ENCODE measurements at places on chromosomes 16 and 17.
A peak's percentile ranks its signal among the peaks of the same experiment; 100 is the strongest.

DNA sequence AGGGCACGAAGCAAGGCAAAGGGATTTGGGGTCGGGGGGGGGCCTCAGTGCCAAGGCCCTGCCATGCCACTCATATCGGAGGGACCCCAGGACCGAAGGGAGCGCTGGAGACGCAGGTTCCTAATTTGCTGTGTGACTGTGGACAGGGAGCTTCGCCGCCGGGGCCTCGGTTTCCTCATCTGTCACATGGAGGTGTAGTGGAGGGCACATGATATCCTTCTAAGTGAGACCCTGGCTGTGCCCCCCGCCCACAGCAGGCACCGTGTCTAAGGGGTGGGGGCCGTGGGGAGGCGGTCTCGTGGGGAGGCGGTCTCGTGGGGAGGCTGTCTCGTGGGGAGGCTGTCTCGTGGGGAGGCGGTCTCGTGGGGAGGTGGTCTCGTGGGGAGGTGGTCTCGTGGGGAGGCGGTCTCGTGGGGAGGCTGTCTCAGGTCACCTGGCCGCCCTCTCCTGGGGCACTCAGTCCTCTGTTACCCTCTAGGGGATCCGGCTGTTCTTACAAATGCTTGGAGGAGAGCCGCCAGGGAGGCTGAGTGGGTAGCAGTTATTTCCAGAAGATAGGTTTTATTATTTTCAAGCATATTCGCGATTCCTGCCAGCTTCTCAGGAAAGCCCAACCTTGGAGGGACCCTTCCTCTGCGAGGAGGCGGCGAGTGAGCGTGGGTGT is 205.0 kb downstream of the NTN1 start:
- DNase-seq: no peak

- no peak for DNase-seq
These were observed 282.6 kb upstream of the IRX3 start for GRCh38 chr16:54568906-54569807.

DNA sequence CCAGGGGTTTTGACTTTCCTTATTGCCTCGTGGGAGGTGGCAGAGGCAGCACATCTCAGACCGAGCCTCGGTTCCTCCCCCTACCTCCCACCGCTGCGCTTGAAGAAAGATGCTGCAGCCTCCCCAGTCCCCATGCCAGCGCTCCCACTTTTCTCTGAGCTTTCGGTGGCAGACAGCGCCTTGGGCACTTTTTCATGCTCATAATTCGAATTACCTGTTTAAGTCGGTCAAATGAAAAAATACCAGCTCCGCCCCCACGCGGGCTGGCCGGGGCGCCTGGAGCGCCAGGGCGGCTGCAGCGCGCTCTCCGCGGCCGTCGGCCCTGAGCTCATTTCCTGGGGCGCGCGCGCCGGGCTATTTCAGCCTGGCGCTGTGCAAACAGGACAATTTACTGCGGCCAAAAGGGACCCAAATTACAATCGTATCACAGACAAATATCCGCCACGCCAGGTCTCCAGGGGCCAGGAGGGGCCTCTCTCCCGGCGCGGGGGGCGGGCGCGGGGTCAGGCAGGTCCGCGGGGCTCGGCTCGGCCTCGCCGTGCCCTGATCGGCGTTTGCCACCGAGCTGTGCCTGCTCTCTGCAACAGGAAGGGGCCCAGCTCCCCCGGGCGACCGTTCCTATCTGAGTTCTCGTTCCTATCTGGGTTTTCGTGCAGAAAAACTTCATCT is 45.0 kb downstream of the SOST start:
- DNase-seq: no peak

DNA sequence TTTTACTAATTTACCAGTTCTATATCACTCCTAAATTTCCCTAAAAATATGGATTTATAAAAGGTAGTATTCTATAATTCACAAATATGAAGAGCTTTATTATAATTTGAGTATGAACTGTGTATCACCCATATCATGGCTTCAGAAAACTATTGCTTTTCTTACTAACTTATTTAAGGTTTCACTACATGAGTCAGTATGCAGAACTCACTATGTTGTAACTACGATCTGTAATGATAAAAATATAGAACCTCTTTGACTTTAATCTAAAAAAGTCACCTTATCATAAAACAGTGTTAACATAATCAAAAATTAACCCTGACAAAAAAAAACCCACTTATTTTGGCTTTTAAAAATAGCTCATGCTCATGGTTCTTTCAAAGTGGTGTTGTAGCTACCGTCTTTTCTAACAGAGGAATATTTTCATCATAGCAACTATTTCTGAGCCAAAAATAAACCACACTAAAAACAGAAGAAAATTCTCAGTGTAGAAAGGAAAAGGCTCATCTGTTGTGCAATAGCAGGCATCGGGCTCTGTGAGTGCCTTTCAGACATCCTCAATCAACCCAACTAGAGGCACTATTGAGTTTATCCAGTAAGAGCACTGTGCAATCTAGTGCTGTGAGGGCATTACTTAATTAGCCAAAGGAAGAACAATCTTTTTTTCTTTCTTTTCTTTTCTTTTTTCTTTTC is 42.1 kb downstream of the ITGAM start:
- no peak for DNase-seq

- no peak for DNase-seq
These were observed 2.7 kb upstream of the HES7 start for GRCh38 chr17:8126491-8127066.

- peak; percentile 87 for DNase-seq
These were observed 13.7 kb downstream of the PITPNC1 start for GRCh38 chr17:67390646-67391361.

DNA sequence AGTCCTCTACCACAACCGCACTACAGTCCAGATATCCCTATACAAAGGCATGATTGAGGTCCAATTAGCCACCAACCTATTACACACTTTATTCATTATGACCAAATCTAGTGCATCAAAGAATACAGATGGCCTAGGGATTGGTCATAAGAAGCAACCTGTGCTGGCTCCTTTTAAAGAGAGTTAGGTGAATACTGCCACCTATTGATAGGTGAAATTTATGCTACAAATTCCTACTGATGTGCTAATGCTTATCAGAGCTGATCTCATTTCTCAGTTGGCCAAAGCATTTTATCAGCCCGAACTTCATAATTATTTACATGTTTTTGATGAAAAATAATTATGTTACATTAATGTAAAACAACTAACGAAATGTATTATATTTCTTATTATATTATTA is 166.3 kb downstream of the ANKFN1 start:
- no peak for DNase-seq

DNA sequence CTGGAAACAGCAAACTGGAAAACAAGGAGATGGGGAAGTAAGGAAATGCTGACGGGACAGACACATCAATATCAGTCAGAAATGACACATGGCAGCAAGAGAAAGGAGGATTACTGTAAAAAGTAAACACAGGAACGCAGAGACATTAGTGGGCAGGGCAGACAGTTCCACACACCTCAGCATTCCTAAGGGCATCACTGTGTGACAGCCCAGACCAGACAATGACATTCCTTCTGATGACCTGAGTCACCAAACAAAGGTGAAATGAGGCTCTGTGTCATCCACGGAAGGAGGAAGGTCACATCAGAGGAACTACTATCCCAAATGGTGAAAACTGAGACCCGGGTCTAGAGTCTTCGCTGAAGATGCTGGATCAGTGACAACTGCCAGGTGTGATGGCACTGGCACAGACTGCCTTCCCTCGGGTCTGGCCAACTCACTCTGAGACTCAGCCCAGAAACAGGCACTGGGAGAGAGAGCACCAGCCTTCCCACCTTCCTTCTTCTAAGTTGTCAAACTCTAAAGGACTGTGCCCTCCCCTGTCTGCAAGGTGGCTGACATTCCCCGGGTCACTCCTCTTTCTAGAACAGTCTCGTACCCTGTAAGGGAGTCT is 36.7 kb downstream of the TK2 start:
- no peak for DNase-seq

DNA sequence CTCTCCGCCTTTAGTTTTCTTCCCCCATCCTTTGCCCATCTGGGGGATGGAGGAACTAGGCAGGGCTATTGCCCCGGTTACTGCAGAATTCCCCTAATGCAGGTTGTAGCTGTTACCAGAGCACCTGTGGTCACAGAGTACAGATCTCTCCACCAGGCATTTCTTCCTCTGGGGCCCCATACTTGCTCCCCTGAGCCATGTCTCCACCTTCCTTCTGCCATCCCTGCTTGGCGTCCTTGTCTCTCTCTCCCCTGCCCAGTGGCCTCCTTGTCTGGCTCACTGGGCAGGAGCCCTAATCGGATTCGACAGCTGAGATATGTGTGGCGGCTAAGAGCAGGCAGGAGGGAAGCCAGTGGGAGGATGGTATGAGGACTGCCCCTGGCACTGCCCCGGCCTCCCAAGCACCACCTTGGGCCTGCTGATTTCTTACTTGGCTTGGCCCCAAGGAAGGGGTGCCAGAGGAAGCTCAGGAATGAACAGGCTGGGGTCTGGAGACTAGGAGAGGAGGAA is 2.0 kb downstream of the RARA start:
- DNase-seq: no peak

- no peak for DNase-seq
These were observed 8.0 kb downstream of the FLYWCH1 start for GRCh38 chr16:2919511-2920255.

DNA sequence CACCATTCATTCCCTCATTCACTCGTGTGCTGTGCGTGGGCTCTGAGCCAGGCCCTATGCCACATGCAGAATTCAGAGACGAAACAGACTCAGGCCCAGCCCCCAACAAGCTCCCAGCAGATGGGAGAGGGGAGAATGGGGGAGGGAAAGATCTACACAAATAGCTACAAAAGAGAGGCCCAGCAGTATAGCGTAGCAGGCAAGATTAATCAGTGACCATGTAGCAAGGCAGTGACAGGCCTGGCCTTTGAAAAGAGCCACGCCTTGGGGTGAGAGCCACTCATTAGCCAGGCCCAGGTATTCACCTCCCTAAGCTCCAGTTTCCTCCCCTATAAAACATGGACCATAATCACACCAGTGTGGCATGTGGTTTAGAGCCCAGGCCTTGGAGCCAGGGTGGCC is 16.4 kb upstream of the KRT19 start:
- DNase-seq: no peak

DNA sequence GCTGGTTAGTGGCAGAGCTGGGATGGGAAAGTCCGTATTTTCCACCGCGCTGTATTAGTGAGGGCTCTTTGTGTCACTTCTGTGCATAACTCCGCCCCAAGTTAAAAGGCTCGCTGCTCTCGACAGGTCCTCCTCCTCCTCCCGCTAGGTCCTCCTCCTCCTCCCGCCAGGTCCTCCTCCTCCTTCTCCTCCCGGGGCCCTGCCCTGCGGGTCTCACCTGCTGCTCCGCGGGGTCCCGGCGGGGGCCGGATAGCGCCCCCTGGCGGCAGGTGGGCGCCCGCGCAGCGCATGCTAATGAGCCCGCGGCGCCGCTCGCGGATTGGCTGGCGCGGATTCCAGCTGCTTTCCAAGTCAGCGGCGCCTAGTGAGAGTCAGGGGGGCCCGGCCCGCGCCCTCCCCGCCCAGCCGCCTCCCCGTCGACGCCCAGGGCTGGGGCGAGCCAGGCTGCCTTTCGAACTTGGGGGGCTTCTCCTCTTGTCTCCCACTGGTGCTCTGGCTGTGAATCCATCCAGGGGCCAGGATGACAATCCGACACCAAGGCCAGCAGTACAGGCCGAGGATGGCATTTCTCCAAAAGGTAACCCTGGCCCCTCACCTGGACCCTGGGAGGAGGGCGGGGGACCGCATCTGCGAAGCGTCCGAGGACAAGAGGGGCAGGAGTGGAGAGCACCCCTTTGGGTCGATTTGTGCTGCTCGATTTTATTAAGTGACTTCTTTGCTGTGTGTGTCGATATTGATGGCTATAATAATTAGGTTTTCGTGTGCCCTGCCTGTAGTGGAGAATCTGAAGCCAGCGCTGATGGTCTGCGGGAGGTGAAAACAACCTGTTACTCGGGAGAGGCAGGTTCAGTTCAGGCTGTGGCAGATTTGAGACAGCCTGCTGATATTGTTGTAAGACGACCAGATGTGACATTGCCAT is at the start of gene RGS9:
Gene RGS9 (plus strand): TSS at position 350 of the 919 bp plus-strand sequence. CDS start 171 bp downstream, at position 521.
- DNase-seq: peak; percentile 31

GRCh38 chr16:27463741-27464591 is 62.0 kb downstream of the IL21R start:
- no peak for DNase-seq

DNA sequence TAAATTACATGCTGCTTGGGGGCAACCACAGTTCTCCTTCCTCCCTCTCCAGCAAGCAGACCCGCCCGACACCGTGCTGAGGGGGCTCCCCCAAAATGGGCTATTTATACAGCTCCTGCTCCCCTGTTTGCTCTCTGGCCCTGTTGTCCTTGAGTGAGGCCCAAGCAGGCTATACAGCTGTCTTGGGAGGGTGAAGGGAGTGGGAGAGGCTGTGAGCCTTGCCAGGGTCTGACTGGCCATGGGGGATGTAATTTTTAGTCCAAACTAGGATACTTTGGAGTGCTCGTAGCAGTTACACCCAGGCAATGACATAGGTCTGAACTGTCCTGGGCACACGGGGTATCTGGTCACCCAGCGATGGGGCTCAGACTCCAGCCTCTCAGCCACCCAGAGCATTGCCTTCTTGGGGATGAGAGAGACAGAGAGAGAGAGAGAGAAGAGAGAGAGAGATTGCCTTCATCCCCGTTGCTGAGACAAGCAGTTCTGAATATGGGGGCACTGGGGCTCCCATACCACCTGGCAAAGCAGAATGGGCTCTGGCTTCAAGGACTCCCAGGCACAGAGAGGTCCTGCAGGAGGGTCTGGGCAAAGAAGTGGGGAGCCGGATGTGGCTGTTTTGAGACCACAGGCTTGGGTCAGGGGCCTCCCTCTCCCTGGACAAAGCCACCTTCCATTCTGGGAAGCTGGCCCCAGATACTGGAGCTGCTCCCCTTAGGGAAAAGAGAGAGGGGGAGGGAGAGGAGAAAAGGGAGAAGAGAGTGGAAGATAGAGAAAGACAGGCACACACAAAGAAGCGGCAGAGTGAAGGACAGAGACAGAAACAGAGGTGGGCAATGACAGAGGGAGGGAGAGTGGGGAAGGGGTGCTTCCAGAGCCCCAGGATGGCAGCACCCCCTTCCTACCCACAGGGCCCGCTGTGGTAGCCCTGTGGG is 10.7 kb upstream of the TMEM92 start:
- DNase-seq: no peak

- no peak for DNase-seq
These were observed 151.5 kb downstream of the CEP112 start for GRCh38 chr17:66040402-66040801.

DNA sequence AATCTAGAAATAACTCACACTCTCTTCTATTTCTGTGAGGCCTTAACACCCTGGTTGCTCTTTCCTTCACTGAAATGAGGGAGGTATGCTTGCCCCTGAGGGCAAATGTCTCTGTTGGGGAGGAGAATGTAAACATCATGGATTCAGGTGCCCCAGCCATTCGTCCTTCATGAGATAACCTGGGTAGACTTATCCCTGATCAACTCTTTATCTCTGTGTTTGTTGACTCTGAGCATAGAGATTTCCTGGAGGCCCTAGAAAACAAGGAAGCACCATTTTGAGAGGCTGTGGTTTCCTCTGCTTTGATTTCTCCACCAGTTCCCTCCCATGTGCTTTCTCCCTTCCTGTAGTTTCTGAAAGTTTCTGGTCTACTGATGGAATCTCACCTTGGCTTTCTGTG is 77.3 kb downstream of the PHKB start:
- DNase-seq: no peak

- DNase-seq: no peak
These were observed 587 bp downstream of the HS3ST4 start for GRCh38 chr16:25692351-25692741.
